ENCODE measurements at places on chromosomes 3 and 15. TPM values are rescaled to one million over a fixed set of nuclear protein-coding genes. Genes with fewer than 3 reads are reported as not detected.

DNA sequence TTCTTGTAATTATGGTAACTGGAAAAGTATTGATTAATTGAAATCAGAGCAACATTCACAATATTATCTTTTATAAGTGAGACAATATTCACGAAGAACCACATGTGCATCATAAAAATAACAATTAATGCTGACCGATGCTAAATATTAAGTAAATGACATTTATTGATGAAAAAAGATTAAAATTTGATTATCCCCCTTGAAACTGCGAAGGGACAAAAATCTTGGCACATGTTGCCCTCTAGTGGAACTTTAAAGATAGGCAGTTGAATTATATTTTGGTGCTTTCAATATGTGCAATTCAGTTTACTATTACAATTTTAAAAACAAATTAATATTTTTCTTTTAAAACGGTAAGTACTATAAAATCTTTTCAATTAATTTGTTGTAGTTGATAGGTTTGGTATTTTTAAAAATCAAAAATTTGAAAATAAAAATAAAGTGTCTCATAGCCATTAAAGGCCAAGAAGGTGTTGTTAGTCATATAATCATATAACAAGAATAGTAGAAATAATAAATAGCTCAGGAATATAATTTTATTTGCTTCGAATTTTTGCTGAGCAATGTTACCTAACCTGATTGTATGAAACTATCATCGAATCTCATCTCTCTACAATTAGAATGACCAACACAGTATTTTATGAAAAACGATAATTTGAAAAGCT, 270.2 kb downstream of the ROBO1 start:
- no peak overlapping the region for H3K27ac ChIP-seq
- H3K4me1 ChIP-seq: no peaks in the 10 kb centered on the region
- H3K4me3 ChIP-seq: no peak overlapping the region
- no peak for DNase-seq
- H3K36me3 ChIP-seq: no peaks in the 10 kb centered on the region

GRCh38 chr15:69666921-69667811, 214.5 kb downstream of the RPLP1 start:
- DNase-seq: no peak
- H3K27ac ChIP-seq: no peak overlapping the region

DNA sequence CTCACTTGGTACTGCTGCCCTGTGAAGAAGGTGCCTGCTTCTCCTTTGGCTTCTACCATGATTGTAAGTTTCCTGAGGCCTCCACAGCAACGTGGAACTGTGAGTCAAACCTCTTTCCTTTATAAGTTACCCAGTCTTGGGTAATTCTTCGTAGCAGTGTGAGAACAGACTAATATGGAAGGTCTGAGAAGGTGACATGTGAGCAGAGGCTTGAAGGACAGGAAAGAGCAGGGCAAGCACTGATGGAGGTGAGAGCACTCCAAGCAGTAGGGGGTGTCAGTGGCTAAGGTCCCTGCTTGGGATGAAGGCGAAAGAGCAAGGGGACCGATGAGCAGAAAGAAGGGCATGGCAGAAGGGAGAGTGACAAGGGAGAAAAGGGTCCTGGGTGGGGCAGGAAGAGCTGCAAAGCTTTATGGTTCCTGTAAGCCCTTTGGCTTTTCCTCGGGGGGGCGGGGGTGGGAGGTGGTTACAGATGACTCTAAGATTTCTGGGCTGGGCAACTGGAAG, 3.5 kb downstream of the EIF4E3 start:
- no peaks in the 10 kb centered on the region for H3K36me3 ChIP-seq
- H3K27ac ChIP-seq: no peak overlapping the region
- H3K4me1 ChIP-seq: peaks cover 7% of the 10 kb centered on the region
- DNase-seq: no peak
- no peak overlapping the region for H3K4me3 ChIP-seq
- peaks cover 43% of the 10 kb centered on the region for H3K27me3 ChIP-seq

- no peaks in the 10 kb centered on the region for H3K4me1 ChIP-seq
- no peak overlapping the region for H3K4me3 ChIP-seq
- H3K36me3 ChIP-seq: no peaks in the 10 kb centered on the region
- H3K27ac ChIP-seq: no peak overlapping the region
- no peak for DNase-seq
- H3K27me3 ChIP-seq: no peaks in the 10 kb centered on the region
These were observed 196.2 kb downstream of the TUSC7 start for GRCh38 chr3:116905794-116906193.

- H3K27me3 ChIP-seq: peaks cover 8% of the 10 kb centered on the region
- H3K36me3 ChIP-seq: no peaks in the 10 kb centered on the region
- H3K27ac ChIP-seq: no peak overlapping the region
- DNase-seq: no peak
These were observed 66.9 kb downstream of the BFSP2 start for GRCh38 chr3:133466531-133467386.

- H3K4me3 ChIP-seq: peak overlapping the region; percentile 57
- peaks cover 35% of the 10 kb centered on the region for H3K36me3 ChIP-seq
- peak overlapping the region; percentile 86 for H3K27ac ChIP-seq
- no peaks in the 10 kb centered on the region for H3K27me3 ChIP-seq
These were observed 17.9 kb upstream of the ABI3BP start for GRCh38 chr3:101011136-101011535.

DNA sequence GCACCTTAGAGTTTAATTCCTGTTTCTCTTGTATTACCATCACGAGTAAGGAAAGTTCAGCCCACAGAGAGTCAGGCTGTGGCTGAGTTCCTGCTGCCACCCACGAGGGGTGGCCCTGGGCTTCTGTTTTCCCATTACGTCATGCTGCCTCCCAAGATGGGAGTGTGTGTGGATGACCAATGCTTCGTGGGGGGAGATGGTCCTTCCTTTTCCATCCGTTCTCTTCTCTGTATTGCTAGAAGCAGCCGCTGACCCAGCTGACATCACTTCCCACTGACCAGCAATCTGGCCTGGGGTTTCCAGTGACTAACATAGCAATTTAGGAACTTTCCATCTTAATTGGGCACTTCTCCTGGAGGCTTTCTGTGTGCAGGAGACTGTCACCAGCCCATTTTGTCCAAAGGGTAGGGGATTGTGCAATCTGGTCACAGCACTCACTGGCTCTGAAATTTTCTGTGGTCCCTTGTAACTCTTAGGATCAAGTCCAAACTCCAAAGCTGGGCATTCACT, 9.3 kb downstream of the IRAK2 start:
- H3K36me3 ChIP-seq: peaks cover 13% of the 10 kb centered on the region
- peak; percentile 94 for DNase-seq
- H3K4me3 ChIP-seq: peak overlapping the region; percentile 77

GRCh38 chr3:10577486-10577885, 72.1 kb upstream of the ATP2B2 start:
- H3K27me3 ChIP-seq: peaks cover 35% of the 10 kb centered on the region
- DNase-seq: no peak
- no peaks in the 10 kb centered on the region for H3K36me3 ChIP-seq
- H3K4me3 ChIP-seq: no peak overlapping the region
- no peak overlapping the region for H3K27ac ChIP-seq

DNA sequence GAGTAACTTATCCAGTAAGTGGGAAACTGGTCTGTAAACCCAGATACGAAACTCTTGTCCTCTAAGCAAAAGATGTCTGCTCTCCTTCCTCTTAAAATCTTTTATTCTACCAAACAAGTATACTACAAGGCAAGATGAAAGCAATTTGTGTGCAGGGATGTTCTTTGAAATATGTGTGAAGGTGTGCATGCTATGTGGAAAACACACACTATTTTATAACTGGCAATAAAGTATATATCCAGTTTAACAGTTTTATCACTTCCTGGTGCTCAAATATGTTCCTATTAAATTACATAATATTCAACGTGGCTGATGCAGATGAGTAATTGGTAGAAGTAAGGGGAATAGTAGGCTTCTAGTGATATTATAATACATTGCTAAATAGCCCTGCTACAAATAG, 566.5 kb downstream of the ROBO2 start:
- no peak overlapping the region for H3K4me3 ChIP-seq
- H3K27me3 ChIP-seq: no peaks in the 10 kb centered on the region

- H3K4me3 ChIP-seq: no peak overlapping the region
- no peak for DNase-seq
- H3K36me3 ChIP-seq: no peaks in the 10 kb centered on the region
- no peak overlapping the region for H3K27ac ChIP-seq
These were observed 19.1 kb downstream of the SLC6A20 start for GRCh38 chr3:45777111-45777745.

DNA sequence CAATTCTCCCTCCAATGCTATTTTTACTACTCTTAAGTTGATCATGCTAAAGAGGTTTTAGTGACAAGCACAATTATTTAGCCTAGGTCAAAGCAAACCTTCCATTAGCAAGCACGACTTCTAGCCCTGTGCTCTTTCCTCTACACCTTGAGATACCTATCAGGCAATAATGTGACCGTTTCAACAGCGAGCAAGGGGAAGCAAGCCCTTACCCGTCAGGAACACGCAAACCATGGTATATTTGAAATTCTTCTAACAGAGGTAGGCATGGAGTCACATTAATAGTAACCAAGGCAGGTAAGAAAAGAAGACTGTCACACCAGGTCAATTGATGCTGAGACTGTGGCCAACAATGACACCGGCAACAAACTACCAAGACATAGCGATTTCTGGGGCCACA, 68.9 kb upstream of the VGLL4 start:
- no peak for DNase-seq
- H3K27ac ChIP-seq: no peak overlapping the region
- H3K27me3 ChIP-seq: peaks cover 2% of the 10 kb centered on the region
- H3K36me3 ChIP-seq: peaks cover 13% of the 10 kb centered on the region
- H3K4me3 ChIP-seq: peak overlapping the region; percentile 18

DNA sequence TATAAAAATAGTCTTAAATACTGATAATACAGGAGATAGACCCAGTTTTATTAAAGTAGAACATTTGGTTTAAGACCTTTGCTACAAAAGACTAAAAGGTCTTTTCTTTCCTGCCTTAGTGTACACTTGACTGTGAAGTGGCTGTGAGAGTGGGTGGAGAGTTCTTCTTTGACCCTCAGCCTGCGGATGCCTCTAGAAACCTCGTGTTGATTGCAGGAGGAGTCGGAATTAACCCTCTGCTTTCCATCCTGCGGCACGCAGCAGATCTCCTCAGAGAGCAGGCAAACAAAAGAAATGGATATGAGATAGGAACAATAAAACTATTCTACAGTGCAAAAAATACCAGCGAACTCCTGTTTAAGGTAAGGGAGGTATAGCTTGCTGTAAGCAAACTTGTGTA, 36.5 kb downstream of the OXNAD1 start:
- no peak overlapping the region for H3K27ac ChIP-seq
- H3K4me3 ChIP-seq: no peak overlapping the region
- H3K4me1 ChIP-seq: peaks cover 4% of the 10 kb centered on the region
- no peak for DNase-seq

DNA sequence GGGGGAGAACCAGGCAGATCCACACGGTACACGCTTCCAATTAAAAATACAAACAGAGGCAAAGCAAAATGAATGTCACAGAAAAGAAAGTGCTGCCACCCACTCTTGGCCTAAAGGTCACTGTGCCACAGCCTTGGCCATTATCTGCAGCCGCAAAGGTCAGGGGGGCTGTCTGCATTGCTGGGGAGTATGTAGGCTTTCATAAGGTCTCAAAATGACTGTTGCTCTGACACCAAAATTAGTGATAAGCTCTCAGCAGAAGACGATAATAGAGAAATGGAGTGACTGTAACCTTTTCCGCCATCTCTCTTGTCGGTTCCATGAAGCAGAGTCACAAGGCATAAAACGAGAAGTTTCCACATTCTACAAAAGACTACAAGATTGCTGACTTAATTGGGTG, 374.2 kb upstream of the ICE2 start:
- H3K36me3 ChIP-seq: no peaks in the 10 kb centered on the region
- no peak overlapping the region for H3K4me3 ChIP-seq
- H3K4me1 ChIP-seq: no peaks in the 10 kb centered on the region
- no peak for DNase-seq
- H3K27ac ChIP-seq: no peak overlapping the region
- peaks cover 15% of the 10 kb centered on the region for H3K27me3 ChIP-seq

DNA sequence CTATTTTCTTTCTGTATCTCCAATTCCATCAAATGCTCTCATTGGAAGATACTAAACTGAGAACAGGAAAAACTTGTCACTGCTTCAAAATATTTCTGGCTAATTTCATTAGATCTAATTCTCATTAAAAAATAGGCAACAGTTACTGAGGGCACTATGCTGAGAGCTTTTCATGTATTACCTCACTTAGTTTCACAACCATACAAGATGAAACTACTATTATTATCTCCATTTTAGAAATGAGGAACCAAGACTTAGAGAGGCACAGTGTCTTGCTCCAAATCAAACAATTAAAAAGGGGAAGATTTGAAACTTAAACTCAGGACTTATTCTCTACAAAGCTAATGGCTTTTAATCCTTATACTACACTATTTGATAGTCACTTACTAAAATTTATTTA, 7.2 kb upstream of the OTOL1 start:
- H3K36me3 ChIP-seq: no peaks in the 10 kb centered on the region
- H3K4me1 ChIP-seq: no peaks in the 10 kb centered on the region
- H3K27me3 ChIP-seq: no peaks in the 10 kb centered on the region

DNA sequence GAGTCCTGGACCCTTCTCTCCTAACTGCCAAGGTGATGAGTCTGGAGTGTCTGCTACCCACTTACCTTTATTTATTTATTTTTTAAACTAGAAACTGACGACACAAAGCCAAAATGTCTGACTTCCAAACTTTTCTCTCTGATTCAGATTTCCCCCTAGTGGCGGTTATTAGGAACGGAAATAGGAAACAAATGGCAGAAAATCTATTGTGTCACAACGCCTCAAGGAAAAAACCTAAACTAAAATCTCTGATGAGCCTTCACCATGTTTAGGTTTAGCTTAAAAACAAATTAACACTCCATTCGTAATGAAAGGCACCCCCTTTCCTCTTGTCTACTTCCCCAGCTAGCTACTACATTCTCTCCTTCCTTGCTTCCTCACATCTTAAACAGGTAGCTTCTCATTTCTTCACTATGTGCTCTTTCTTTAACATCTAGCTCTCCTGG, 94.0 kb upstream of the MEX3B start:
- peak overlapping the region; percentile 63 for H3K27ac ChIP-seq
- H3K36me3 ChIP-seq: peaks cover 10% of the 10 kb centered on the region
- H3K4me1 ChIP-seq: peaks cover 59% of the 10 kb centered on the region
- no peaks in the 10 kb centered on the region for H3K27me3 ChIP-seq
- no peak overlapping the region for H3K4me3 ChIP-seq

GRCh38 chr3:167684388-167684993, 30.7 kb upstream of the WDR49 start:
- H3K27me3 ChIP-seq: no peaks in the 10 kb centered on the region
- DNase-seq: peak; percentile 72
- peak overlapping the region; percentile 4 for H3K27ac ChIP-seq

GRCh38 chr3:189360291-189360690, 188.5 kb downstream of the TPRG1 start:
- H3K36me3 ChIP-seq: no peaks in the 10 kb centered on the region
- no peak overlapping the region for H3K4me3 ChIP-seq

Gene PARP15
- not detected for total RNA-seq

Gene IL1RAP
- total RNA-seq: 5.4 TPM

Gene DLL4
- not detected for total RNA-seq

Gene MORC1
- not detected for total RNA-seq

Gene AMIGO3
- not detected for total RNA-seq

Gene IL12A
- 3.0 TPM for total RNA-seq

Gene FOXB1
- not detected for total RNA-seq

Gene FANCD2OS
- not detected for total RNA-seq

Gene GOLGA6L10
- 0.73 TPM for total RNA-seq

Gene ANKRD63
- total RNA-seq: not detected

Data from HFFc6 (cell line).